ENCODE measurements at places on chromosomes 12 and 14.

- DNase-seq = no peak
Observed at GRCh38 chr14:93085911-93086310, 29.8 kb downstream of the ITPK1 start.

DNA sequence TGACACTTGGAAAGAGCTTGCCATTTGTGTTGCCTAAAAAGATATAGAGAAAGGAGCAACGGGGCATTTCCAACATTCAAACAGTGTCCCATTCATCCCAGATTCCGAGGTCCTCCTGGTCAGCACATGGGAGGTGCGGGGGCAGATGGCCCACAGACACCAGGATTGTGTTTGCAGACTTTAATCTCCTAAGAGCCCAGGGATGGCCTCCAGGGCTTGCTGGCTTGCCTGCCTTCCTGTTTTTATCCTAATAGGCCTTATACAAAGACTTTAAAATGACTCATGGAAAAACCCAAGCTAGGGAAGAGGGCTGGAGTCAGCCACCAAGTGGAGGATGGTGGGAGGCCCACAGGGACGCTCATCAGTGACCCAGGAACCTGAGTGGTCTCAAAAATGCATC lies 21.5 kb upstream of the FAM181A start:
- DNase-seq = no peak

- no peak for DNase-seq
Observed at GRCh38 chr14:24885410-24885913, 164.5 kb downstream of the STXBP6 start.

GRCh38 chr14:89501381-89501780 lies 84.3 kb upstream of the FOXN3 start:
- no peak for DNase-seq
